ENCODE measurements at places on chromosomes 4 and X.

DNA sequence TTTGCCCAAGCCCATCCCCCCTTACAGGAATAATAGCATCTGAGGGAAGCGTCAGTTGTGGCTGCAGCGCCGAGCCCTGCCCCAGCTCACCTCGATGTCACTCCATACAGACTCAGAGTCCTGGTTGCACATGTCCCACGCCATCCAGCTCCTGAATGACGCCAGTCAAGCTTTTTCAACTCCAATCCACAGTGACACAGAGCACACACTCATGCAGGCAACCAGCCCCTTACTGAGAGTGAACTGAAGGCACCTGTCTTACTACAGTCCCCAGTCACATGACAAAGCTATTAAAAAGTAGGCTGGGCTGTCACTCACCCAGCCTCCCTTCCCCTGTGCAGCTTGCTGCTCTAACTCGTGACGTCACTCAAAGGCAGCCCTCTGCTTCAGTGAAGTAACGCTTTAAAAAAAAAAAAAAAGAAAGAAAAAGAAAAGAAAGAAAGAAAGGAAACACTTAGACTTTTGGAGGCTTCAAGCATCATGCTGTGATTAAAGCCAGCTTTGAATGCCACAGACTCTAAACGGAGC, at the start of gene PPARGC1A:
TSS of gene PPARGC1A (minus strand) at position 234 of the 528 bp plus-strand sequence. CDS start at position 144, 90 bp downstream.
- H3K4me1 ChIP-seq: peaks cover 19% of the 10 kb centered on the region
- H3K27ac ChIP-seq: no peak within 1 kb of the TSS
- peak within 1 kb of the TSS; percentile 64 for H3K4me3 ChIP-seq
- no peaks in the 10 kb centered on the region for H3K36me3 ChIP-seq
- DNase-seq: no peak

DNA sequence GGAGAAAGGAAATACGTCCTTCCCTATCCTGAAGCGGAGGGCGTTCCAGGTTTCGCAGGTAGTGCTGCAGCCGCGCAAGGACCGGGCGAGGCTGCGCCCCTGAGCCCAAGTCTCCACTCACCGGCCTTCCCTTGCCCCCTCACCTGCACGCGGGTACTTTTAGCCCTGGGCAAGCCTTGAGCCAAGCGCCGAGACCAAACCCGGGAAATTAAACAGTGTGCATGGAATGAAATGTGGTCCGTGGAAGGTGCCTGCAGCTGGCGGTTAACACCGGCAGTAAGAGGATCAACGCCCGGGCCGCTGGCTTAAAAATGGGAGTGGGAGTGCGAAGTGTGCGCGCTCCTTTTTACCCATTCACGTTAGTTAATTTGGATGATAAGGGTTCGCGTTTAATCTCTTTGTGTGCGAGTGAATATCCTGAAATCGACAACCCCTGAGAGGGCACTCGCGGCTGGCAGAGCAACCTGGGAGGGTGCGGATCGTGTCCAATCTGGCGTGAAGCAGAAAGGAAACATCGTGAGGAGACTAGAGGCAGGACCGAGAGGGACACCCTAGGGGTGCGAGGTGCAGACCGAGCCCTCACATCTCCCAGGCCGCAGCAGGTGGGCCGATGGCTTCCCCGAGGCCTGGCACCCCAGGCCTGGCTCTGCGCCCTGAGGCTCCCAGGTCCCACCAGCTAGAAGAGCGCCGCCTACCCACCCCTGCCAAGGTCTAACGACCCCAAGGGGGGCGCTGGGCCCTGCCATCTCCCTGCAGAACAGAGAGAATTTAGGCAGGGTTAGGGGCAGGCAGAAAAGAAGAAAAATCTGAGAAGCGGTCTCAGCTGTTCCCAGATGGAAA, 2.0 kb upstream of the HELT start:
- DNase-seq: no peak
- peaks cover 73% of the 10 kb centered on the region for H3K27me3 ChIP-seq
- no peak overlapping the region for H3K27ac ChIP-seq

- DNase-seq: no peak
- no peaks in the 10 kb centered on the region for H3K4me1 ChIP-seq
- peaks cover 3% of the 10 kb centered on the region for H3K36me3 ChIP-seq
- no peak overlapping the region for H3K27ac ChIP-seq
Observed at GRCh38 chrX:130139474-130140201, 26.0 kb downstream of the AIFM1 start.

DNA sequence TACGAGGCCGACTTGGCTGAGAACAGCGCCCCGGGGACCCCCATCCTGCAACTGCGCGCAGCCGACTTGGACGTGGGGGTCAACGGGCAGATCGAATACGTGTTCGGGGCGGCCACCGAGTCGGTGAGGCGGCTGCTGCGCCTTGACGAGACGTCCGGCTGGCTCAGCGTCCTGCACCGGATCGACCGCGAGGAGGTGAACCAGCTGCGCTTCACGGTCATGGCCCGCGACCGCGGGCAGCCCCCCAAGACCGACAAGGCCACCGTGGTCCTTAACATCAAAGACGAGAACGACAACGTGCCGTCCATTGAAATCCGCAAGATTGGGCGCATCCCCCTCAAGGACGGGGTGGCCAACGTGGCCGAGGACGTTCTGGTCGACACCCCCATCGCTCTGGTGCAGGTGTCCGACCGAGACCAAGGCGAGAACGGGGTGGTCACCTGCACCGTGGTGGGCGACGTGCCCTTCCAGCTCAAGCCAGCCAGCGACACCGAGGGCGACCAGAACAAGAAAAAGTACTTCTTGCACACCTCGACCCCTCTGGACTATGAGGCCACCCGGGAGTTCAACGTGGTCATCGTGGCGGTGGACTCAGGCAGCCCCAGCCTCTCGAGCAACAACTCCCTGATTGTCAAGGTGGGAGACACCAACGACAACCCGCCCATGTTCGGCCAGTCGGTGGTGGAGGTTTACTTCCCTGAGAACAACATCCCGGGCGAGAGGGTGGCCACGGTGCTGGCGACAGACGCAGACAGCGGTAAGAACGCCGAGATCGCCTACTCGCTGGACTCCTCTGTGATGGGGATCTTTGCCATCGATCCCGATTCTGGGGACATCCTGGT, 2.4 kb downstream of the PCDH7 start:
- DNase-seq: no peak
- H3K27ac ChIP-seq: no peak overlapping the region
- peaks cover 48% of the 10 kb centered on the region for H3K27me3 ChIP-seq

- H3K36me3 ChIP-seq: no peaks in the 10 kb centered on the region
- H3K4me1 ChIP-seq: peaks cover 63% of the 10 kb centered on the region
- peak overlapping the region; percentile 76 for H3K4me3 ChIP-seq
Observed at GRCh38 chr4:184287697-184288255, 70.1 kb upstream of the ENPP6 start.

DNA sequence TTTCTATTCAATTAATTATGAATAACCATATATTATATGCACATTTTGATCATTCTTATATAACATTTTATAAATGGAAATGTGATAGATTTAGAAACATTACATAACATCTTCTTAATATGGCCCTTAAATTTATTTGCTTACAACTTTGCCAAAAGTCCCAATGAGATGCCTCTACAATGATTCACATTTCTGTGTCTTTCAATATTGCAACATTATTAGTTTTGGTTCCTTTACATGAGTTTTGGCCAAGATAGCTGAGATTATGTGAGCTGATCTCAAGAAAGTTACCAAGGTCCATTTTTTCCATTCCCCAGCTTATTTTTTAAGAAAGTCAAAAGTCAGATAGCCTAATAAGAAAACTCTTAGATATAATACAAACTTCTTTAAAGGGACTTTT, 361.2 kb downstream of the PCDH7 start:
- peaks cover 2% of the 10 kb centered on the region for H3K36me3 ChIP-seq
- no peak for DNase-seq
- H3K27me3 ChIP-seq: no peaks in the 10 kb centered on the region
- no peaks in the 10 kb centered on the region for H3K4me1 ChIP-seq
- H3K4me3 ChIP-seq: no peak overlapping the region
- H3K27ac ChIP-seq: no peak overlapping the region

DNA sequence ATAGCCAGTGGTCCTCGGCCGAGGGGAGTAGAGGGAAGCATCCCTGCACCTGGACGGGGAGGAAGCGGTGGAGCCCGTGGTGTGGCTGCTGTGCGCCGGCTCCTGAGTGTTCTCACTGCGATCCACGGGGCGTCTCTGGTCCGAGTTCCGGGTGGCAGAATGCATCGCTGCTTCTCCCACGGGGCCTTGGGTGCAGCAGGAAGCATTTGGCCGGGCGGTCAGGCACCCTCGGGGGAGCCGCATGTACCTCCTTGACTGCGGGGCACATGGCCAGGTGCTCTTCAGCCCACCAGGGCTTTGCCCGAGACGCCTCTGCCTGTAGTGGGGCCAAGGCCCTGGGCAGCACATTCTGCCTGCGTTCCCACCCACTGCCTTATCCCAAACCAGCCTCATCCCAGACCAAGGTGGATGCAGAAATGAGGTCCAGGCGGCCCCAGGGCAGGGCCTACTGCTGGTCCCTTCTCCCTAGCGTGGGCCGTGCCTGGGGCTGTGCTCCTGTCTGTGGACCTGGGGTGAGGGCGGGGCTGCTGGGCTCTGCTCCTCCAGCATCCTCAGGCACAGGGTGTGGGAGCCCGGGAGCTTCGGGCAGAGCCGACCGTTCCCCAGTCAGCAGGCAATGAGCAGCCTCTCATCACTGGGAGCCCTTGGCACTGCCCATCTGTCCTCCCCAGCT, 27.5 kb downstream of the NKX1-1 start:
- DNase-seq: no peak
- H3K27me3 ChIP-seq: no peaks in the 10 kb centered on the region
- no peaks in the 10 kb centered on the region for H3K36me3 ChIP-seq
- H3K4me3 ChIP-seq: no peak overlapping the region
- H3K4me1 ChIP-seq: no peaks in the 10 kb centered on the region

Data from activated T-cell treated with anti-CD3 and anti-CD28 coated beads, Interleukin-2, amount 50 U/mL, for 72 hours (primary cell).